ENCODE measurements at places on chromosomes 11 and 22.

GRCh38 chr11:119486691-119487259 lies 63.8 kb upstream of the THY1 start:
- no peak for DNase-seq

DNA sequence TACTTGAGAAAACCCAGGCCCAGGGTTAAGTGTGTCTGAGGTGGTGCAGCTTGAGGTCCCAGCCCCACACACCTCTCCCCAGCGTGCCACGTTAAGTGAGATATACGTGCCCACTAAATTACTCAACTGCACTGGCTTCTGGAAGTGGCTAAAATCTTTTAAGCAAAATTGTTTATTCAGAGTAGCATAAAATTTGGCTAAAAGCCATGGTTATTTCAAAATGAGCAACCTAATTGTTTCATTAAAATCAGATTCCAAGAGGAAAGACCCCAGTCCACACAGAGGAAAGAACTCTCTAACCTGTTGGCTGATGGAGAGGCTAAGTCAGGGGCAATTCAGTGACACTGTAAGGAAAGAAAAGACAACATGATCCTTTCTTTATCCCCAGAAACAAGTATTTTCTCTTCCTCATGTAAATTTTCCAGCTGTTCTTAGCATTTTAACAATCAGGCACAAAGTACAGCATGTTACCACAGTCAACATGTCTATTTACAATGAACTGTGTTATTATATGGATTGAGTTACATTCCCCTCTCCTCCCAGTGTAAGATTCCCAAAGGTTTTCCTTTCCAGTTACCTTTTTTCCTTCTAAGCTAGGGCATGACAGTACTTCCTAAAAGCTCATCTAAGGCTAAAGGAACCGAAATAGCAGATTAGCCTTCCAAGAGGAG lies 26.6 kb downstream of the NUP50 start:
- no peak for DNase-seq

DNA sequence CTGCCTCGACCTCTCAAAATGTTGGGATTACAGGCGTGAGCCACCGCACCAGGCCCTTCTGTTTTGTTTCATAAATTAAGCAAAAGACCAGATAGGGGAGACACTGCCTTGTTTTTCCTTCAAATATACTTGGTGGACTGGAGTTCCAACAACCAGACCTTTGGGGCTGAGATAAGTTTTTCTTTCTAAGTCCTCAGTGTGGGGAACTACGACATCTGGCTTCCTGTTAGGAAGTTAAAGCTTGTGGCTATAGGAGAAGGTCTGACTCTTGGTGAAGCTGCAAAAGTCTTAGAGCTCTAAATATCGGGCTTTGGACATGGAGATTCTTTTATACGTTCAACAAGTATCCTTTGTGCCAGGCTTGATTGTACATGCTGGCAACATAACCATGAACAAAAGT lies 64.1 kb upstream of the EED start:
- DNase-seq = peak; percentile 27

GRCh38 chr22:30602049-30602448 lies 4.9 kb upstream of the TCN2 start:
- peak; percentile 32 for DNase-seq

DNA sequence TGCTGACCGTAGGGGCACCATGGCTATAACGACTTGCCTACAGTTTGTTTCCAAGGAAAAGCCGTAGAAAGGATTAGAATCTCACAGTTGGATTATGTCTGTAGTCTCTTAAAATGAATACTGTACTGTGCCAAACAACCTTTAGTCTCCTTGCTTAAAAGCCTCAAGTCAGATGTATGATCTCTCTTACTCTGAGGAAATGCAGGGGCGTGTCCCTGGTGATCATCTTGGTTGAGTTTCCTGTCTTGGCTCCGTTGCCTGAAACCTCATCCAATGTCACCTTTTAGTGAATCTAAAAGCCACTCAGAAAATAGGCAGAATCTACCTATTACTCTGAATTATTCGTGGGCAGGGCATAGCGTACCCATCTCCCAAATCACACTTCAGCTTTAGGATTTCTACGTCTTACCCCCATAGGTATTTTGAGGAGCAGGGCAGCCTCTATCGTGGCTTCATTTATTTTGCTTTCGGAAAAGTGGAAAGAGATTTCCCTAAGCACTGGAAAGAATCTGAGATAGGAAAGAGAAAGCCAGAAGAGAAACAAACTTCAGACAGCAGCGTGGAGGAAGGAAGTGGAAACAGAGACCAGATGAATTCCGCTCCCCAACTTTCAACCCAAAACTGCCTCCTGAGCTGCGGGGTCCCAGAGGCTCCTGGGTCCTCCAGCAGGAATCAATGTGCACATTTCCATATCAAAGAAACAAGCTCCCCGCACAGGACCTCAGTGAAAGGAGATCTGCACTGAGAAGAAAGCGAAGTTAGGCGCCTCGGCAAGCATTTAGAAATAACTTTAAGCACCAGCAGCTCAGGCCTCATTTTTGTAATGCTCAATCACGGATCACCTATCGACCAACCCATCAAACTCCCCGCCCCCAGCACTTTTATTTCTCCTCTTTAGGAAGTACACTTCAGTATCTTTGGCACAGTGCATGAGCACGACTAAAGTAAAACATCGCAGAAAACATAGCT lies 245.8 kb downstream of the ETS1 start:
- DNase-seq = no peak

GRCh38 chr22:28950617-28951411 lies 67.4 kb downstream of the ZNRF3 start:
- no peak for DNase-seq

- DNase-seq = no peak
These were observed 710 bp downstream of the TUB start for GRCh38 chr11:8081591-8082250.

DNA sequence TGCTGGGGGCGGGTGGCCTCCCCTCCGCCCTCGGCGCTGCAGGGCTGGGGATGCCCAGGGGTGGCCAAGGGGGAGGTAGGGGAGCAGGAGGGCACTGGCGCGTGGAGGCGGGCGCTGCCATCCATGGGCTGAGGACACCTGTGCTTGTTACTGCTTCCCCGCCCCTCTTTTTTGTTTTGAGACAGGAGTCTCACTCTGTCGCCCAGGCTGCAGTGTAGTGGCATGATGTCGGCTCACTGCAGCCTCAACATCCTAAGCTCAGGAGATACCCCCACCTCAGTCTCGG lies 683 bp upstream of the FADS3 start:
- DNase-seq = no peak

DNA sequence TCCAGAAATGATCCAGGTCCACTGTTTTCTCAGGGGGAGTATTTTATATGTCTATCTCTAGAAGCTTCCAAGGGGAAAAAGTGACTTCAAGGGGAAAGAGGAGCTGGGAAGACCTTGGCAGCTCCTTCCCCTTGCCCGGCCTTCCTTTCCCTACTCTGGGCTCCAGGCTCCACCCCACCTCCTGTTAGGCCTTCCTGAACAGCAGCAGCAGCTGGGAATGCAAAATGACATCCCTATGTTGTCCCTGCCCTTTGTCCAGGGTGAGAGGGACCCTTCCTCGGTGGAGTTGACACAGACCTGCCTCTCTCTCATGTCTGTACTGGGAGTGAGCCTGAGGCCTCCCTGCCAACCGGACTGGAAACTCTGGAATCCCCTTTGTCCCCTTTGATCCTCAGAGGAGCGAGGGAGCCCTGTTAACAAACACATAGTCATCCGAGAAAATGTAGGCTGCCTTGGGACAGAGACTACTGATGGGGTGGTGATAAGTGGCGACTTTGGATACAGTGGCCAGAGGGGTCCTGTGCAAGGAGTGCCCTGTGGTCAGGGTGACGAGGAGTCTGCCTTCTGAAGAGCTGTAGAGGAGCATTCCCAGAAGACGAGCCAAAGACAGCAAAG lies 9.0 kb upstream of the MALAT1 start:
- no peak for DNase-seq

- DNase-seq = no peak
These were observed 292.0 kb downstream of the NTM start for GRCh38 chr11:131662317-131662972.

DNA sequence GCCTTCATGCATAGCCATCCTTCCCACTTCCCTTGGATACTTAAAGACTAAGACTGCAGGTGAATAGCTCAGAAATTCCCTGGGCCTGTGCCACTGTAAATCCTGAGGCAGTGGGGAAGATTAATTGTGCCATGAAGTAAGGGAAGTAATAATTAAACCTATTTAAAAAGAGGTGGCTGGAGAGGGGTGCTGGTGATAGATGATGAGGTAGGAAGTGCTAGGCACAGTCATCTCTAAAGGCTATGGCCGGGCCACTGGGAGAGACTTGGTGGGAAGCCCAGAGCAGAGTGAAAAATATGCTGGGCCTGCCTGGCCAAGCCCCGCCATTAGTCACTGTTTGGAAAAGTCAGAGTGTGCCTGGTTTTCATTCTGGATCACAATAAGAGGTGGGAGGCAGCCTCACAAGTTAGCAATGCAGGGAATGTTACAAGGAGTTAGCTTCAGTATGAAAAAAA lies 197.2 kb upstream of the PITPNB start:
- DNase-seq = no peak

GRCh38 chr22:41805639-41806038 lies 5.2 kb downstream of the CCDC134 start:
- DNase-seq = no peak

- DNase-seq = no peak
These were observed 787.5 kb downstream of the OPCML start for GRCh38 chr11:132744771-132745170.

GRCh38 chr22:35434061-35434710 lies 34.2 kb downstream of the MCM5 start:
- no peak for DNase-seq

GRCh38 chr11:113287801-113288200 lies 26.6 kb upstream of the TTC12 start:
- no peak for DNase-seq

GRCh38 chr22:30992565-30992964 lies 23.5 kb downstream of the TUG1 start:
- DNase-seq = no peak

DNA sequence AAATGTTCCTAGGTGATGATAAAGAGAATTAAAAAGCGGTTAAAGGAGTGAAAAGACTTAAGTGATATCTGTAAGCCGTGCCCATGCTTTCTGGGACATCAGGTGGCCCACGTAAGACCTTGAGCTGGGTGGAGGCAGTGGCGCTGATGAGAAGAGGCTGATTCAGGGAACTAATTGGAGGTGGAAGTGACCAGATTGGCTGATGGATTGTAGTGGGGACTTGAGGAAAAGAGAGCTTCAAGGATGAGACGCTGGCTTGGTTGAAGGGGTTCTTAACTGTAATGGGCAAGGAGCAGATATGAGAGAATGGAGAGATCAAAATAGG lies 69.1 kb upstream of the EP300 start:
- no peak for DNase-seq

GRCh38 chr11:119755356-119756071 lies 26.5 kb upstream of the NECTIN1 start:
- DNase-seq = no peak

DNA sequence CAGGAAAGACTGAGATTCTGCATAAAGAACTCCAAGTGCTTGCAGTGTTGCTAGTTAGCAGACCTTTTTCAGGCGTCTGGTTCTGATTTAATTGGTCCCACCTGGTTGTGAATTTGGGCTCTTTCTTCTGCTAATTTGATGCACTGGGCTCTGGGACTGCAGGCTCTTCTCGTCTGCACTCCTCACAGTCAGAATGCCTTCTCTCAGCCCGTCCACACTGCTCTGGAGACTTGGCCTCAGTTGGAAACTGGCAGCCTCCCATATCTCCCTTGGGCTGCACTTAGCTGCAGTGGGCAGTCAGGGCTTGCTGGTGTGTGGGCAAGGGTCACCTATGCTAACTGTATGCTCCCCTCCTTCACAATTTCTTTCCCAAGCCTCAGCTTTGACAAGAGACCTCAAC lies 1.5 kb downstream of the TRIM6 start:
- no peak for DNase-seq

DNA sequence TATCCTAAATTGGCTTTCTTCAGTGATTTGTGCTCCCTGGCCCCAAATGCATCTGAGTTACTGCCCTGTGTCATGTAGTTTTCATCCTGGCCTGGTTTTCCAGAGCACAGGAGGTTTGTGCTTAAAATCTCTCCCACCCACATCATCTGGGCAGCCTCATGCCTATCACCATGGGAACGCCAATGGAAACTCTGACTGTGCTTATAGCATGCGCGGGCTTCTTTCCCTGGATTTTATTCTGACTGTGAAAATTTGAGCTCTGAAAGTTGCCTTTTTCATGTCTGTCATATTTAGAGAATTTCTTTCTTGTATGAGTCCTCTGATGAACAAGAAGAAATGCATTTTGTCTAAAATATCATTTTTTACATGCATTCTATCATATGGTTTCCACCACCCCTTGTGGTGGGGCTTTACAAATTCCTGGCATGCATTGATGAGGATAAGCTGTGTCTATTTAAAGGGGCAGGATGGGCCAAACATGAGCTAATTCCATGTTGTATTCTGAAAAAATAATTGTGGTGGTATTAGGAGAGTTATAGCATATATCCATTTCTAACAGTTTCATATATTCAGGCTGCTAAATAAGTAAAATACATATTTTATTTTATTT lies 55.1 kb downstream of the IRAG1 start:
- no peak for DNase-seq

- no peak for DNase-seq
These were observed 4.6 kb downstream of the MDK start for GRCh38 chr11:46386005-46386578.

DNA sequence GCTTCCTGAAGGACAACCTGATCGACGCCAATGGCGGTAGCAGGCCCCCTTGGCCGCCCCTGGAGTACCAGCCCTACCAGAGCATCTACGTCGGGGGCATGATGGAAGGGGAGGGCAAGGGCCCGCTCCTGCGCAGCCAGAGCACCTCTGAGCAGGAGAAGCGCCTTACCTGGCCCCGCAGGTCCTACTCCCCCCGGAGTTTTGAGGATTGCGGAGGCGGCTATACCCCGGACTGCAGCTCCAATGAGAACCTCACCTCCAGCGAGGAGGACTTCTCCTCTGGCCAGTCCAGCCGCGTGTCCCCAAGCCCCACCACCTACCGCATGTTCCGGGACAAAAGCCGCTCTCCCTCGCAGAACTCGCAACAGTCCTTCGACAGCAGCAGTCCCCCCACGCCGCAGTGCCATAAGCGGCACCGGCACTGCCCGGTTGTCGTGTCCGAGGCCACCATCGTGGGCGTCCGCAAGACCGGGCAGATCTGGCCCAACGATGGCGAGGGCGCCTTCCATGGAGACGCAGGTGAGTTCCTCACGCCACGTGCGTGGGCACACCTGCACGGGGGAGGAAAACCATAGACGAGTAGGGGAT lies 1.5 kb downstream of the BCR start:
- DNase-seq = no peak

- no peak for DNase-seq
These were observed 10.4 kb downstream of the MYRF start for GRCh38 chr11:61762798-61763197.

GRCh38 chr11:110092515-110093406 lies at the start of gene ZC3H12C:
Gene ZC3H12C, plus strand, starts transcription at chr11:110093392. Its CDS starts 20 bp downstream, at chr11:110093412.
- no peak for DNase-seq

GRCh38 chr11:115054570-115055538 lies 376.5 kb downstream of the NXPE2 start:
- no peak for DNase-seq

- no peak for DNase-seq
These were observed 4.2 kb upstream of the LIF start for GRCh38 chr22:30250661-30251267.

- DNase-seq = no peak
These were observed 564.6 kb downstream of the BRD1 start for GRCh38 chr22:49263101-49263500.

Data from AML-193 (cell line).